ENCODE measurements at places on chromosomes 6 and 20. TPM values are rescaled to one million over a fixed set of nuclear protein-coding genes. Genes with fewer than 3 reads are reported as not detected.

DNA sequence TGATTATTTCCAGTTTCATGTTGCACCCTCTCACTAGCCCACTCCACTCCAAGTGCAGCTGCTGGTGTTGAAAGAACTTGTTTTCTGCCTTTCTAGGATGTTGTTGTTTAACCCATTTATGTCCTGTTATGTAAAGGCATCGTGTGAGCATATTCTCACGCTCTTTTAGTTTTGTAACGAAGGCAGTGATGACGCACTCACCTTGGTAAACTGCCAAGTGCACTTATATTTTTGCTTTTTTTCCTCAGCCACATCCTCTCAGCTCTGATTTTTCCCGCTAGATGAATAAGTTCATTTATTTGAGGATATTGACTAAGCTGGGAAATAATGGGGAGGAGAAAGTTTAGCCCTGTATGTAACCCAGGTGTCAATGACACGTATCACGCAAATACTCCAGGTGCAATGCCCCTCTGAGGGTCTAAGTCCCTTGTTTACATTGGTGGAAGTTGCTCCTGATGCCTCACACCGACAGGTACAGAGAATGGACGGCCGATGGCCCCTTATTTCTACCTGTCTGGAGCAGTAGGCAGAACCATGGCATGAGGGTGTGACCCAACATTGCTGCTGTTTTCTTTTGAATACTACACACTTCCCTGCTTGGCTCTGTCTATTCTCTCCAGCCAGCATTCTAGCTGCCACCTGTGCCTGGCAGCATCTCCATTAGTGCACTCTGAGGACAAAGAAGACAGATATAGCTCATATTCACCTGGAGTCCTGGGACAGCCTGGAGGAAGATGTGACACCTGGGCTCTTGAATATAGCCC is 132.7 kb upstream of the SLC24A3 start:
- no peak for DNase-seq

SLC52A3 gene
- polyA plus RNA-seq, result not detected

LY6G5C gene
- 9.7 TPM for polyA plus RNA-seq

DNA sequence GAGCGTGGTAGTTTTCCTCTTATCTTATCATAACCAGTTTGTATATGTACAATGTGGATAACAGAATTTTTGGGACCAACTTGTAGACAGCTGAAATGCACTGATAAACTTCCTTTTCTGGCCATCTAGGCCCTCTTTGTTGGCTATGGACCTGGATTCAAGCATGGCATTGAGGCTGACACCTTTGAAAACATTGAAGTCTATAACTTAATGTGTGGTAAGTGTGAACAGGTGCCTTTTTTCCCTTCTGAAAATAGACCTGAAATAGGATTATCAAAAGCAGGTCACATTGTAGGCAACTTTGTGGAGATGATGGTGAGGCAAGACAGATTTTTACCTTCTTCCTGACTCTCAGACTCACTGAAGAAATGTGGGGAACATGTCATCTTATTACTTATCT is 67.8 kb downstream of the ENPP1 start:
- DNase-seq, result no peak

DNA sequence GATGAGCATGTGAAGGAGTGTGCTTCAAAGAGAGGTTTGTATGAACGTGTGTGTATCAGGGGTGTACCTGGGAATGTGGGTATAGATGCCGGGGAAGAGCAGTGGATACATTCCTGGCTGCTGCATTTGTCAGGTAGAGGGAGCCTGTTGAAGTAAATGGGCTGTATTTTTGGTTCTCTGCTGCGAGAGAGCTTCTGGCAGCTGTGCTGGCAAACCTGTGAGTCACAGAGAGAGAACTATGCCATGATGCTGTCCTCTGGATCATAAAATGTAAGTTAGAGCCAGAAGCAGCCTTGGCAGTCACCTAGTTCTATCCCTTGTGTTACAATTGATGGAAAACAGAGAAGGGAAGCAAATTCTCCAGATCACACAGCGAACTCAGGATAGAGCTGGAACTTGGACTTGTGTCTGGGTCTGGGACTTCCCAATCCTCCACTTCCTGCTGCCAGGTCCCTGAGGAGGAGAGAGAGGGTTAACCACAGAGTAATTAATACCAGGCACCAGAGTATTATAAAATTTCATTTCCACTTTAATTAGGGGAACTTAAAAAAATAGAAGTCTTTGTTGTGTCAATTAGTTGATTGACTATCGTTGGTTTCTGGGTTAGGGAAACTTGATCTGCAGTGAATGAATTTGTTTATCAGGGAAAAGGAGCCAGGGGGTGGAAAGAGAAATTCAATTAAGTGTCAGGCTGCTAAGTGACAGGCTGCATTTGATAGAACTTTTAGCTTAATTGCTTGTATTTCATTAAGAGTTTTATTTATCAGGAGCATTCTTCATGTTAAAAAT is 41.1 kb upstream of the GTSF1L start:
- DNase-seq, result no peak
